ENCODE measurements at places on chromosomes 7 and 10.

- no peak for DNase-seq
These were observed 2.9 kb upstream of the HOXA13 start for GRCh38 chr7:27202862-27203134.

DNA sequence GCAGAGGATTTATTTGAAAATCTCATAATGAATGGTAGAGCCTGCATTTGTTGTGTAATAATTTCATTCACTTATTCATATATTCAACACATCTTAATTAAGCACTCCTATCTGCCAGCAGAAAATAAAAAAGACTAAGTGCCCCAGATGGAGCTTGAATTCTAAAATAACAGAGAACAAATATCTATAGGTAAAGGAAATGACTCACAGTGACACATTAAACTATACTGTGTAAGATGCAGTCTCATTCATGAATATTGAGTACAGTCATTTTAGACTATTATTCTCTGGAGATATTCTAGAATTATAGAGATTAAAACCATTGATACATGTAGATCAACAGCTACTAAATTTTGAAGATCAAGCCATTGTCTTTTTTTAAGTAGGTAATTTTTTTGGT lies 72.1 kb downstream of the PTPRZ1 start:
- DNase-seq = no peak

- DNase-seq = no peak
These were observed 35.4 kb upstream of the C10orf71 start for GRCh38 chr10:49263591-49263990.

DNA sequence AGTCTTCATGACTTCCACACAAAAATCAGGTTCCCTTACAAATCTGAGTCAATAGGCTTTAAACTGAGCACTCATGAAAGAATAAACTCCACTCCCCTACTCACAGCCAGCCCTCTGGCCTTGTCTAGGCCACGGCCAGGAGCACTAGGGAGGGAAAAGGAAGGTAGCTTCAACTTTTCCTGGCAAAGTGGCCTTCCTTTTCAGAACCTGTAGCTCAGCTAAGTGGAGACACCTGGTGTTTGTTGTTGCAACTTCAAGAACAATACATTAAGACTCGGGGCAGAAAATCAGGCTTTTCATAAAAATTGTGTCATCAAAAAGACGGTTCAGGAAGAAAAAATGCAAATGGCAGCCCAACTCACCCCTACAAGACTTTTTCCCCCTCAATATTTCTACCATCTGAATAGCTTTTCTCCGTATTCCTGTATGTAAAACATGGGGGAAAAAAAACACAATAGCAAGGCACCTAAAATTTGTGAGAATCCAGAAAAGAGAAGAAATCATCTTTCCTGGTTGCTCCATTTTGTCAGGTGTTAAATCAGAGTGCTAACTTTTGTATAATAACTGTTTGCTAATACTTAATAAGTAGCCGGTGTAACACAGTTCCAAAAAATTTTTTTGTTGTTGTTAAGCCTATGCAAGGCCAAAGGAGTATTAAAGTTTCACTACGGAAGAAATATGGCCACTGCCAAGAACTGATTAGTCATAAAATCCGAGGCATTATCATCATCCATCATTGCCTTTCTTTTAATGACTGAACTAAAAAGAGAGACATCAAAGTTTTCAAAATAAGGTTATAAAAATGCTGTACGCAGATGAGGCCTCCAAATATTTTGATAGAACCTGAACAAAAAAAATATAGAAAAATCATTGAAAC lies 66.2 kb upstream of the ARID5B start:
- peak; percentile 80 for DNase-seq

DNA sequence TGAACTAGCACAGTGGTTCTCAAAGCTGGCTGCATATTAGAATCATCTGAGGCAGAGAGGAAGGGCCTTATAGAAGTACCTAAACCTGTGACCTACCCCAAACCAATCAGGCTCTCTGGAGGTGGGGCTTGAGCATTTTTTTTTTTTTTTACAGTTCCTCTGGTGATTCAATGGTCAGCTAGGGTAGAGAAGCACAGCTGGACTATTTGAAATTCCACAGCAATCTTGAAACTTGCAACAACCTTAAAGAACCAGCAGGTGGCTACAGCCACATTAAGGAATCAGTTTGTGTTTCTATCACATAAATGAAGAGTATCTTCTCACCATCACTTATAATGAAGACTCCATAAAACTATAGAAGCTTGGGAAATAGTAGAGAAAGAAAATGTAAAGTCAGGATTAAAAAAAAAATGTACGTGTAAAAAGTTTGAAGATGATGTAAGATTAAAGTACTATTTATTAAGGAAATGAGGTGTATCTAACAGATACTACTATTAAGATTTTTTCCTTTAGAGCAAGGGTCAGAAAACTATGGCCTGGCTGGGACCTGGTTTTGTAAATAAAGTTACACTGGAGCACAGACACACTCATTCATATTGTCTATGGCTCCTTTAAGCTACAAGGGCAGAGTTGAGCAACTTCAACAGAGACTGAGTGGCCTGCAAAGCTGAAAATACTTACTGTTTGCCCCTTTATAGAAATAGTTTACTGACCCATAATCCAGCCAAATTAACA lies 3.8 kb downstream of the RTKN2 start:
- peak; percentile 72 for DNase-seq
